ENCODE measurements at places on chromosomes 4 and X.

GRCh38 chr4:4480685-4481398, 61.0 kb downstream of the STX18 start:
- no peak for DNase-seq

GRCh38 chr4:120144634-120145033, 78.0 kb upstream of the MAD2L1 start:
- no peak for DNase-seq

DNA sequence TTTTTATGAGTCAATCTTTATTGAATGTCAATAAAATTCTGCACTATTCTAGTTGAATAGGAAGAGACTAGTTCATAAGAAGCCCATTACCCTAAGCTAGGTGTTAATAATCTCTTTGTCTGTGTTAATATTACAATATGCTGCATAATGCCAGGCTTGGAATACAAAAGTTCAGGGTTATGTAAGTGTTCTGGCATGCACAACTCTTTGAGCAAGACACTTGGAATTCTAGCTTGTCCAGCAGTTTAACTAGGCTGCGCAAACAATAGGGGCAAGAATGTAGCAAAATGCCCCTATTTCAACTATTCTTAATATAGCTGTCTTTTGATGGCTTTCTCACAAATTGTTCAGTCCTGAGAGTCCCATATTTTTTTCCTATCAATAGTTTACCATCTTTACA, 31.3 kb upstream of the ETNPPL start:
- no peak for DNase-seq

DNA sequence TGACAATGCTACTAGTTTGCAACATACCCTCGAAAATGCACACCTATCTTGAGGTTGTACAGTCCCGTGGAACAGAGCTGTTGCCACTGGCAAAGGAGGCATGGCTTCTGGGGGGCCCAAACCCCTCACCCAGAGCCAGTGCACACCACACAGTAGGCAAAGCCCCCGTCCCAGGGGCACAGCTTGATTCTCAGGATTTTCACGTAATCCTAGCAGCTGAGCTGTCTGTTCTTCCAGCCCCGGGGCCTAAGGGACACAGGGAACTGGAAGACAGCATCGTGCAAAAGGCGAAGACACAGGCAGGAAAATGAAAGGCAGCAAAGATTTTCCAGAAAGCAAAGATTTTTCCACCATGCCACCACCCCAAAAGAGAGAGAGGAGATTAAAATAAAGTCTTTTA, 77.2 kb downstream of the JAKMIP1 start:
- DNase-seq = no peak

GRCh38 chr4:128517739-128518510, 230.3 kb upstream of the PGRMC2 start:
- no peak for DNase-seq

DNA sequence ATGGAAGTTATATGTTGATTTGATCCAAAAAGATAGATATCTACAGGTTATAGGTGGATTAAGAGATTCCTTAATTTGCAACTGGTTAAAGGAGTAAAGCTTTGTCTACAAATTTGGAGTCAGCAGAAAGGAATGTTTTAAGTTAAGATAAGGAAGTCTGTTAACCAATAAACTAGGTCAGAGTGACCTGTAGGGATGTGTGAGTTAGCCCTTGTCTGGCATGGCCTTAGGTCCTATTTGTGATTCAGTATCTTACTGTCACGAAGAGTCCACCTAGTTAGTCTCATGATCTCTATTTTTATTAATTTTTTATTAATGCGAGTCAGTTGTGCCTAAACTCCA, 230.8 kb downstream of the INPP4B start:
- no peak for DNase-seq

DNA sequence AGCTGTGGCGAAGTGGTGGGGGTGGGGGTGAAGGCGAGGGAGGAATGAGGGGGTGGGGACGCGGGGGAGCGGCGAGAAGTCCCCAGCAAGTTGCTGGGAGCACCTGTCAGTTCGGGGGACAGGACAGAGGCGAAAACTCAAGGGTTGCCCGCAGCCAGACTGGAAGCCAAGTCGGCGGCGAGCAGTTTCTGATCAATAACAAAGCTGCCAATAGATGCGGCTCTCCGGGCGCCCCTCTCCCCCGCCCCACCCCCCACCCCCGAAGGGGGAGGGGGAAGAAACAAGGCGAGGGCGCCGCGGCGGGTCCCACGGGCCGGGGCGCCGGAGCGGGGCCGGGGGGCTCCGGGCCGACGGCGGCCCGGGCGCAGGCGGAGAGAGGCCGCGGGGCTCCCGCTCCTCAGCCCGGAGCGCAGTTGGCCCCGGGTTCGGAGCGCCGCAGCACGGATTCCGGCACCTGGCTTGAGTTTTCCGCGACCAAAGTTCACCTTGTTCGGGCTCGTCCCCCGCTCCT, 379 bp downstream of the PDGFC start:
- DNase-seq = no peak

DNA sequence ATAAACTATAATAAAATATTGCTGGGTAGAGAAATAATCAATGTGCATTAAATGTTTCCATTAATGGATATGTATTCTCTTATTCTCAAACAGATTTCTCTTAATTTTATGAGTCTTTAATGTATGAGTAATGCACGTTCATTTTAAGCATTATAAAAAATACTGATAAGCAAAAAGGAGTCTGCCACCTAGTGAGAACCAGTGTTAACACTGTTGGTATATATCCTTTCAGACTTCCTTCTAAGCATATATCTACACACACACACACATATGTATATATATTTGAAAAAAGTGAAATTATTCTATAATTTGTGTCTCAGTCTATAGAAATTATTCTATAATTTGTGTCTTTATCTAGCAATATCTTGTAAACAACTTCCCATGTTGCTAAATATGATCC, 49.9 kb upstream of the MTMR1 start:
- no peak for DNase-seq

GRCh38 chrX:10166731-10167151, 10.0 kb downstream of the CLCN4 start:
- DNase-seq = no peak

GRCh38 chr4:53450773-53451172, 73.3 kb downstream of the FIP1L1 start:
- no peak for DNase-seq

GRCh38 chrX:41923978-41924683, 777 bp upstream of the CASK start:
- DNase-seq = no peak

- DNase-seq = no peak
Observed at GRCh38 chrX:129316461-129316860, 206.8 kb downstream of the SMARCA1 start.

DNA sequence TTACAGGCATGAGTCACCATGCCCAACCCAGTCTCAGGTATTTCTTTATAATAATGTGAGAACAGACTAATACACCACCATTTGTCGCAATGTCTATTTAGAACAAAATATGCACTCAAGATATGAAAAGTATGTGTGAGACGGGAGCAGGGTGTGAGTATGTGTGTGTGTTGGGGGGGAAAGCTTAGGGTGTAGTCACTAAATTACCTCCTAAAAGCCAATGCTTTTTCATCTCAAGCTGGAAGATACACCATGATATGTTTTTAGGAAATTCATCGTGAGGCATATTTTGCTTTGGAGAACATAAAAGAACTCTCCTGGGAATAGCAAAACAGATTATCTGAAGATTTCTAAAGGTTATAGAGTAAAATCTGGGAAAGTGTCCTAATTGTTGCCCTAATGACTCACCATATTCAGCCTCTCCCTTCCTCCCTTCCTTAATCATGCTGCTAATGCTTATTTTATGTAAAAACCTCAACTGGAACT, 262.7 kb downstream of the PDHA2 start:
- no peak for DNase-seq

DNA sequence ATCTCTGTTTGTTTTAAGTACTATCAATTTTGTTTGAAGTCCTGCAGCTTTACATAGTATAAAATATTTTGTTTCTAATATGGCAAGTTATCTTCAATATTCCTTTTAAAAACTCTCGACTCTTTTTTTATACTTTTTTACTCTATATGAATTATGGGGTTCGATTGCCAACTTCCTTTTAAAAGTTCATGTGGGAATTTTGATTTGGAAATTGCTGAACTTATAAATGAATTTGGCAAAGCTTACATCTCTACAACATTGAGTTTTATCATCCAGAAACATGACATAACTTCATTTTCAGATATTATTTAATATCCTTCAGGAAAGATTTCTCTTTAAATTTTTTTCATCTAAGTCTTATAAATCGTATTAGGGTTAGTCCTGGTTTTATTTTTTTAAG, 60.8 kb downstream of the ASB9 start:
- DNase-seq = no peak

DNA sequence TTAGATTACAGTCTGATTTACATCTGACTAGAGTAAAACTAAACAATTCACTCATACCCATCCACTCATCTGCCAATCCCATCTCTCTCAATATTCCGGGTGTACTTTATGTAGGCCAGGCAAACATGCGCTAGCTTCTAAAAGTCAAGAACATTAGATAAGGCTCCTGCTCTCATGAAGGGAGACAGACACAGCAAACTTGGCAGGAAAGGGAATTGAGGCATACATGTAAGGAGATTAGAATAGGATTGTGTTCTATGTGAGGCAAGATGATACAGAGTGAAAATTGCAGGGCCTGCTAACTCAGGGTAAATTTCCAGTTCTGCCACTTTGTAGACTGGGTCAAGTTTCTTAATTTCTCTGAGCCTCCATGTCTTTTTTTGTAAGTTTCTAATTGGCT, 135.8 kb downstream of the CDS1 start:
- no peak for DNase-seq

- DNase-seq = no peak
Observed at GRCh38 chrX:19725641-19726040, 161.8 kb downstream of the SH3KBP1 start.

DNA sequence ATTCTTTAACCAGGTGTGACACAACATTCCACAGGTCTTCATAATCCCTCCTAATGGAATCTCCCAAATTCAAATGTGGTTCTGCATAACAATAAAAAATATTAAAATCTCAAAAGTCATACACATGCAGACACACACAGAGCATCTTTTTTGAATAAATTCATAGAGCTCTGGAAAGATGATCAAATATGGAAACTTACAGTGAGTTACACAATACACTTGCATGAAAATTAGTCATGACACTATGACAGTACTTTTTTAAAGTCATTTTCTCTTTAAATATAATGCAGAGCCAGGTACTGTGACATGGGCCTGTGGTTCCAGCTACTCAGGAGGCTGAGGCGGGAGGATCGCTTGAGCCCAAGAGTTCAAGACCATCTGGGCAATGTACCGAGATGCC, 38.9 kb downstream of the DDX60L start:
- no peak for DNase-seq

GRCh38 chr4:57550198-57550597, 440.0 kb upstream of the IGFBP7 start:
- no peak for DNase-seq

GRCh38 chr4:134756421-134756820, 554.8 kb upstream of the PABPC4L start:
- DNase-seq = no peak

DNA sequence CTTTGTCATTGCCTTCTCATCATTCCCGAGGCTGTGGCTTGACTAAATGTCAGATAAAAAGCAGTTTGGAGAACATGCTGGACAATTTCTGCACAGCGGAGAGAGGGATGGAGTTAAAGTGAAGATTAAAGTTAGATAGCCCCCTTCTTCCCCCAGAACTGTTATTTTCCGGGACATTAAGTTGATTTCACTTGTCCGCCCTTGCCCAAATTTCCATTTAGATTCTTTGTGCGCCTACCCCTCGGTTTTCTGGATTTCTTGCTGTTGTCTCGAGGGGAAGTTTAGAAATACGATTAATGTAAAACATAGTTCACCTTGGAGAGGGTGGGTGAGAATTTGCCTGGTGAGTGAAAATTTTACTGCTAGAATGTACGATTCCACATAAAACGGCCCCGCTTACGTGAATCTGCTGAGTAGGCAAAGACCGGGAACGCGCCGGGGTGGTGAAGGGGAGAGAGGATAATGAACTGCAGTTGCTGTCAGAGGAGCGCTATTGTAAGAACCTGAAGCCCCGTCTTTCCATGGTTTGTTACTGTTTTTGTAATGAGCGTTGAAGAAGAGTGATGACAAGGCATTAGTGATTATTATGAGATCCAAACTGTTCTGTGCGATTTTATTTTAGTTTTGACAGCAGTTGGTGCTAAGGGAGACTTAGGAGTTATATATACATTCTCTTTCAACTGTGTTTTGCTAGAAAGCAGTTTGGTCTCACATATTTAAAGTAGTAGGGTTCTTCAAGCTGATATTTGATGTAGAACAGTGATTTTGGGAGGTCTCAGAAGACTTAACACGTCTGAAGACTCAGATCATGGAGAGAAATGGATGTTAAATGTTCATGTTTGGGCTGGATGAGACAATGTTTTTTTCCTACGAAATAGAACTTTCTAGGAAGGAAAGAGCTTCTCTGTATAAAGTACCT, 73.0 kb downstream of the AFF1 start:
- DNase-seq = no peak

GRCh38 chr4:145703850-145704497, 24.0 kb downstream of the C4orf51 start:
- no peak for DNase-seq

GRCh38 chr4:105318486-105318885, 155.4 kb downstream of the PPA2 start:
- no peak for DNase-seq

- no peak for DNase-seq
Observed at GRCh38 chr4:7399440-7400234, 35.1 kb downstream of the PSAPL1 start.

DNA sequence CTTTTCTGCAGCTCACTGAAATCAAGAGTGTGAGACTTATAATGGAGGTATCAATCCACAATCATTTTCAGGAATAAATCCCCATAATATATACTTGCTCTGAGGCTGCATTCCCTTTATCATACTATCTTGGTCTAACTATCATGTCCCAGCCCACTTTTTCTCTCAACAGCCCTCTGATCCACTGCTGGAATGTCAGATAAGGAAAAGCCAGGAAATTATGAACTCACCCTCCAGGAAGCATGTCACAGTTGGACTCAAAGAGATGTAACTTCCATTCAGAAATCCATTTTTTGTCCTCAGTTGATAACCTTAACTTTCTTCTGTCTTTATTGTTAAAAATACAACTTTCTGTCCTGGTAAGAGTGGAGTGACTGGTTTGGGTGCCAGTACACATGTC, 144.9 kb downstream of the PCDH19 start:
- no peak for DNase-seq

GRCh38 chr4:18533262-18533775, 511.8 kb upstream of the LCORL start:
- DNase-seq = no peak

DNA sequence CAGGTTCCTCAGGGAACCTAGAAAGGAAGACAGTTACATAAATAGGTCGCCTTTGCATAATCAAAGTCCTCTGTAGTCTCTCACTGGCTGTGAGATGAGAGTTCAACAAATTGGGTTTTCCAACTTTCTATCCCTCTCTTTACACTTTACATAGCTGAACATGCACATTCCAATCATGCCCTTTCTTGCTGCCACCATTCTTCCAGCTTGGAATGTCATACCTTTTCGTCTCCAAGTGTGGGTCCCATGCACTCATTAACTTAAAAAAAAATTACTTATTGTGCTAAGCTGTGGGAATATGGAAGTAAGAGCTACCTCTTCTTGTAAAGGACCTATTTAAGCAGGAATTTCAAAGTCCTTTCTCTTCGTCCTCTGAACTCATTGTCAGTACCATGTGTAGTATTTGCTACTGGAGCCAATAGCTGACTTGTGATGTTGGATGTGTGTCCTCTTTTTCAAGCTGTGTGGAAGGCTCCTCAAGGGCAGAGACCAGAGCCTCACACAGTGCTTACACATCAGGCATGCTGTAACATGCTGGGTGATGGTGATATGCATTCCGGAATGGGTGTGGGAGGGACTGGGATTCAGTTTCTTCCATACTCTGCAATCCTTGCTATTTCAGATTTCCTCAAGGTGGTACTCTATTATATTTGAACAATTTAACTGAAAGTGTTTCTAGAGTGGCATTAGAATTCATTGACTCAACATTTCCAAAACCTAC, 7.1 kb downstream of the ENOPH1 start:
- DNase-seq = no peak

Measured in activated T-cell treated with anti-CD3 and anti-CD28 coated beads for 4 hours (primary cell).